Stimulated activated CD4-positive, alpha-beta T cell treated with anti-CD3 and anti-CD28 coated beads, Interleukin-12 subunit alpha, Interleukin-12 subunit beta, amount 100 ng/mL, for 48 hours (primary cell): ENCODE measurements at places on chromosomes 12 and 14.

DNA sequence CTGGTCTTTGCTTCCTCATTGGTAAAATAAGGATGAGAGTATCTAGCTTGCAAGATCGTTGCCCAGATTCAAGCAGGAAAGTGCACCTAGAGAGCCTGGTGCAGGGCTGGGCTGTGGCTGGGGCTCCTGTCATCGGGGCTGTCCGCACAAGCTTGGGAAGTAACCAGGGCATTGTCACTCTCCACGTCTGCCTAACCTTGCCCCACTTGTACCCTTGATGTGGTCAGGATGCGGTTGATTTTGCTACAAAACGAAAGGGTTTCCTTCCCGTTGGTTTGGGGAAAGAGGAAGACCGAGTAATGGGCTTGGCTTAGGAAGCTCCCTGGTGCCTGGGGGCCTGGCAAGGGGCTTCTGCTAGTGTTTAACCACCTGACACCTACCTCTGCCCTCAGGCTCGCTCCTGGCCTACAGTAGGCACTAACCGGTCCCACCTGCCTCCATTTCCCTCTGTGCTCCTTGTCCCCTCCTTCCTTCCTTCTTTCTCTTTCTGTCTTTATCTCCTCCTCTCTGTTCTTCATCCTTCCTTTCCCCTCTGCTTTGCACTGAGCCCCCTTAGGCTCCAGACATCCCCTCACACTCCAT lies 21.8 kb downstream of the MVK start:
- peak; percentile 57 for DNase-seq

DNA sequence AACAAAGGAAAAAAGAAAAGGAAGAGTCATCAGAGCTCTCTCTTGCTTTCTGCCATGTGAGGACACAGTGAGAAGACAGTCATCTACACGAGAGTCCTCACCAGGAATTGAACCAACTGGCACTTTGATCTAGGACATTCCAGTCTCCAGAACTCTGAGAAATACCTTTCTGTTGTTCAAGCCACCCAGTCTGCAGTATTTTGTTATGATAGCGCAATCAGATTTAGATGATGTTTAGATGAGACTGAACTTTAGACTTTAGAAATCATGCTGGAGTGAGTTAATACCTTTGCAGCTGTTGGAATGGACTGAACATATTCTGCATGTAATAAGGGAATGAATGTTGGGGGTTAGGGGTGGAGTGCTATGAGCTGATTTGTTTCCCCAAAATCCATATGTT lies 28.1 kb upstream of the RAB21 start:
- DNase-seq, result no peak

- DNase-seq, result no peak
Measured at GRCh38 chr14:43900173-43900655, 606.9 kb downstream of the FSCB start.

DNA sequence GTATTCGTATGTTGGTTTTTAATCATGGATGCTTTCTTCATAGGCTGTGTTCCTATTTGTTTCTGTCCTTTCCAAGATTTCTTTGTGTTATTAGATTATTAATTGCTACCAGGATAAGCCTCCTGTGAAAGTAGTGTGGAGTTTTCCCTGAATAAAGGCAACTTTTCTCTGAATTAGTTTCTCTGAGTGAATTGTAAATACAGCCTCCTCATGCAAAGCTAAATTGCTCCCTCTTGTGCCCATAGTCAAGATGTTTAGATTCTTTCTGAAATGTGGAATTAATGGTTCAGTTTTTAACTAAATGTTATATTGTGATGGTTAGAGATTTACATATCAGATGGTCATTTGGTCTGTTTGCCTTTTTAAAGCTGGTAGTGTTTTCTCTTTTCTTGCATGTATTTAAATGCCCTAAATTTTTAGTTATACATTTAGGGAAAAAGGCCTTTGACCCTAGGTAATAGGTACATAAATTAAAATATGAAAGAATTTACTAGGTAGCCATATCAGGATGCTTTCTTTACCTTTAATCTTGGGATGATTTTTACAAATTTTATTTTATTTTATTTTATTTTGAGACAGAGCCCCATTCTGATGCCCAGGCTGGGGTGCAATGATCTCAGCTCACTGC lies 8.9 kb downstream of the APAF1 start:
- no peak for DNase-seq

- no peak for DNase-seq
Measured at GRCh38 chr14:35750202-35750904, 58.7 kb downstream of the RALGAPA1 start.

GRCh38 chr12:95517246-95517645 lies 34.0 kb downstream of the USP44 start:
- no peak for DNase-seq

DNA sequence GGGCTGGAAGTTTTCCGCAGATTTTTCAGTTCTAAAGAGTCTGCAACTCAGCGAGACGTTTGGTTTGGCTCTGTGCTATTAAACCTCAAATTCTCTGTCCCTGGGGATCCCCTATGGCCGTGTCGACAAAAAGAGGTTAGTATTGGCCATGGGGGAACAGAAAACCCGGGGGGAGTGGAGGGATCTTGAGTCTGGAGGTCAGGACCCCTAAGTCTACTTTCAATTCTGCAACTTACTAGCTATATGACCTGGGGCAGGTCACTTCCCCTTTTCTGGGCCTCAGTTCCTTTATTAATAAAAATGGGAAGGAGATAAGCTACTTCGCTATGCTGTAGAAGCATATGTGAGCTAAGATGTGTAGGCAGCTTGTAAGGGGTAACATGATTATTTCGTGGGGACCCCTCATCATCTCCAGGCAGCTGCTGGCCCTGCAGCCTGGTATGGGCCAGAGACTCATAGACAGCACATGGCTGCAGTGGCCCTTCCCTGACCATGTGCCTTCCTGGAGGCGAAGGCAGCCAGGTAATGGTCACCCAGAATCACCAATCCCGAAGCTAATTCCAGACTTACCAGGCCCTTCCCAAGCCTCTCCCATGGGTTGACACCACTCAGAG lies 8.6 kb downstream of the ASB2 start:
- no peak for DNase-seq

DNA sequence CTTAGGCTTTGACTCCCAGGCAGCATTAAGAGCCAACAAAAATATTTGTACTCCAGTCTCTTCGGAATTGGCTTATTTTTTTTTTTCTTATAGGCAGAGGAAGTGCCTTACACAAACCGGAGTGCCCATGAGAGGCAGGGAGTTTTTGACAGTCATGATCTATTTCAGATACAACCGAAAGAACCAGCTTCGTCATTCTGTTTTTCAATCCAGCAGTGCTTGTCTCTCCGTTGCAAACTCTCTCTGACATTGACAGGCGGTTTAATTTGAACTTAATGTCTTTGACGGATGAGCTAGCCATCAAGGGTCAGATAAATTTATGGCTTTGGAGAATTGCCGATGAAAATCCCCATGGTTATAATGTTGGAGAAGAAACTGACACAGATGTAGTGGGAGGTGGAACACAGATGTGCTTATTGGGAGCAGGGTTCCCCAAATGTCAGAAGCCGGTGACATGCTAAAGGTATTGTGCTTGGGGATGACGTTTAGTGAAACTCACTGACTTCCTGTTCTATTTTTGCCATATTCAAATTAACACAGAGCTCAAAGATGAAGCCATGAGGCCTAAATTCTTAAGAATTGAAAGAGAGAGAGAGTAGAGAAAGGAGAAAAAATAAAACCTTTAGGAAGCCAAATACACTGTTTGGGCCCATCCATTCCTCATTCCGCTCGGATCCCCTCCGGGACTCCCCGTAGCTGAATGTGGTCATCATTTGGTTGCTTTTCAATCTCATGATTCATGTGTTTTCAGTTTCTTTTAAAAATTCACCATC lies 59.7 kb downstream of the PLXNC1 start:
- peak; percentile 28 for DNase-seq

GRCh38 chr12:20154052-20154451 lies 214.3 kb upstream of the PDE3A start:
- no peak for DNase-seq

- no peak for DNase-seq
Measured at GRCh38 chr12:89389755-89390661, 37.7 kb upstream of the DUSP6 start.

GRCh38 chr12:54294152-54294952 lies 6.5 kb downstream of the NFE2 start:
- DNase-seq, result peak; percentile 58

DNA sequence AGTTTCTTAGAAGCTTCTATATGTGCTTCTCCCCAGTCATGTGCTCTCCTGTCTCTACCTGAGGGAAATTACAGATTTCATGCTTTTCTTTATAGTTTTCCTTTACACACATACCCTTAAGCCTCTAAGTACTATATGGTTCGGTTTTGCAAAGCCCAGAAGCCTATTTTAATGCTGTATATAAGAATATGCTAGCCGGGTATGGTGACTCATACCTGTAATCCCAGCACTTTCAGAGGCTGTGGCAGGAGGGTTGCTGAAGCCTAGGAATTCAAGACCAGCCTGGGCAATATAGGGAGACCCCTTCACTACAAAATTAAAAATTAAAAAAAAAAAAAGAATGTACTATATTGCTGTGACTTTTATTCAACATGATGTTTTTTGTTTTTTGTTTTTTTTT lies 15.4 kb downstream of the DGLUCY start:
- DNase-seq, result no peak

GRCh38 chr12:3161861-3162260 lies 84.7 kb downstream of the TSPAN9 start:
- DNase-seq, result no peak

GRCh38 chr14:67571991-67572323 lies 28.1 kb downstream of the PIGH start:
- no peak for DNase-seq

- DNase-seq, result no peak
Measured at GRCh38 chr12:101616027-101616494, 21.3 kb downstream of the MYBPC1 start.

DNA sequence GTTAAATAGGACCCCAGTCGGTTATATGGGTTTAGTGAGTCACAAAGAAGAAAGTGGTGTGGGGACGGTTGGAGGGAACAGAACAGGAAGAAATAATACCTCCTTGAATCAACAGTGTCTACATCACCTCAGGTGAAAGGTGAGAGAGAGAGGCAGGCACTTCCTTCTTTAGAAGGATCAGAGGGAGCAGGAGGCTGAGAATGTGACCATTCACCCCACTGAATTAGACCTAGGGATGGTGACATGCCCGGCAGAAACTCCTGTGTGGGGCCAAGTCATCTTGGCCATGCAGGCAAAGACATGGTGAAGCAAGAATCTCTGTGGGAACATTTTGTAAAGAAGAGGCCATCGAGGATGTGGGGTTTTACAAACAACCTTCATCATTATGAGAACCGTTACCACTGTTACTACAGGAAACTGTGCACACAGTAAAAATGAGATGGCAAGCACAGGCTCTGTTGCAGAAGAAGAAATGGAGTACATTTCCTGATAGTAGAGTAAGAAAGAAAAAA lies 1196.9 kb downstream of the VRK1 start:
- no peak for DNase-seq

GRCh38 chr12:55957106-55957859 lies 8.6 kb downstream of the PMEL start:
- DNase-seq, result no peak

DNA sequence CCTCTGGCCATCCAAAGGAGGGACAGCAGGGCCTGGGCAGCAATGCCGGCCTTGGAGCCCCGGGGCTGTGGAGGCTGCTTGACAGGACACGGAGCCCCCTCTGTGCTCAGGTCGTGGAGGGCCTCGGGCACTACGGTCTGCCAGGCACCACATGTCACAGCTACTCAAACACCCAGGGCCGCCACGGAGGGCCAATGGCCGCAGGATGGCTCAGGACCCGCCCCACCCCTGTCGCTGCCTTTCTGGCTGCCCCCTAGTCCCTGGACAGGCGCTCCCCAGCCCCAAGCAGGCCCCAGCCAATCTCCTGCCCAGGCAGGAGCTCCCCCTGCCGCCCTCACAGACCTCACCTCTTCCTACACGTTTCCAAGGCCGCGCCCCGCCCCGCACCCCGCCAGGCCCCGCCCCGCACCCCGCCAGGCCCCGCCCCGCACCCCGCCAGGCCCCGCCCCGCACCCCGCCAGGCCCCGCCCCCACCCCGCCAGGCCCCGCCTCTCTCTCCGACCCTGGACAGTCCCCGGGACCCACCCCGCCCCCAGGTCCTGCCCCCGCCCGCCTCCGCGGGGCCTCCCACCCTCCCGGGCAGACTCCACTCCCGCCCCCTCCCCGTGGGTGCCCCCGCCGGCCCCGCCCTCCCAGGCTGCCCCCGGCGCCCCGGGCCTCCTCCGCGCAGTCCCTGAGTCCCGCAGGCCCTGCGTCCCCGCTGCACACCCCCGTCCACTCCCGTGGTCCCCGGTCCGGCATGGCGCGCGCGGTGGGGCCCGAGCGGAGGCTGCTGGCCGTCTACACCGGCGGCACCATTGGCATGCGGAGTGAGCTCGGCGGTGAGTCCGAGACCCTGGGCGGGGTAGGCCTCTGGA lies at the start of gene ASPG:
Gene ASPG (plus strand): TSS at position 669 of the 857 bp plus-strand sequence. CDS start 71 bp downstream, at position 740.
- no peak for DNase-seq

DNA sequence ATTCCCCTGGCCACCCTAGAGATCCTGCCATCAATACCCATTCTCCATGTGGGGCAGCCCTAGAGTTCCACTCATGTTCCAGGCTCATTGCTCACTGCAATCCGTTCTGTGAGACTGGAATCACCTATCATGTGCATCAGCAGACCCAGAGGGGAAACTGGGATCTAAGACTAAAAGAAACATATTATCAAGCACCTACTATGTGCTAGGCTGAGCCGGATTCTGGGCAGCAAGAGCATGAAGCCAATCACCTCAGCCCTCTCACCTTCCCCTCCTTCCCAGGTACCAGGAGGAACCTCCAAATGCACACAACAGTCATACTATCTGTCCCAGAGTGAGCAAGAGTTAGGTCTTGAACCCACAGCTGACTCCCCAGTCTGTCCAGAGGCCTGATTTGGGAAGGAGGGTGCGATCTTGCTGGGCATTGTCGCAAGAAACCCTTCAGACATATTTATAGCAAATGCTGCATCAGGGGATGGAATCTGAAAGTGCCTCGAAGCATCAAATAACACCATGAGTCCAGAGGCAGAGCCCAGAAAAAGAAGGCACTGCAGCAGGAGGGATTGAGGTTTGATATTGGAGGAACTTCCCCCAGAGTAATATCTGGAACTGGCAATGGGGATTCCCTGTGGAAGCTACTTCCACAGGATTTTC lies 6.7 kb upstream of the CACNB3 start:
- no peak for DNase-seq

- DNase-seq, result peak; percentile 46
Measured at GRCh38 chr12:48542300-48542928, 17.0 kb downstream of the OR8S1 start.

DNA sequence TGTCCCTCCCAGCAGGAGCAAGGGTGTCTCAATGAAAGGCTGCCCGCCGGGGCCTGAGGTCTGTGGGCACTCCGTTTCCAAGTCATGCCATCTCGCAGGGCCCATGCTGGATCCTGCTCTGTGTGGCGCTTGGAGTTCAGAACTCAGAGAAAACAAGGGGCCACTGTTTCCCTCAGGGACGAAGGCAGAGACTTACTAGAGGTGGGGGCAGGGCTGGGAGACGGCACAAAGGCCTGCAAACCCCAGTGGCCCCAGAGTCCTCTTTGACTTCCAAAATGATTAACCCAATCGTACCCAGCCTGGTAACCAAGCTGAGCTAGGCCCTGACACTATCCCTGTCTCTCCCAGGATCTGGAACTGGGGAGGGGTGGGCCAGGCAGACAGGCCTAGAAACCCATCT lies 95.8 kb downstream of the ITPK1 start:
- DNase-seq, result no peak
